ENCODE measurements at places on chromosomes 2 and 18. TPM values are rescaled to one million over a fixed set of nuclear protein-coding genes. Genes with fewer than 3 reads are reported as not detected.

TTC39C gene
- total RNA-seq = 21.7 TPM

- no peak overlapping the region for H3K4me3 ChIP-seq
- H3K36me3 ChIP-seq = no peaks in the 10 kb centered on the region
- H3K27me3 ChIP-seq = no peaks in the 10 kb centered on the region
- peaks cover 24% of the 10 kb centered on the region for H3K4me1 ChIP-seq
- no peak for DNase-seq
Measured at GRCh38 chr2:160427629-160428404, 65.8 kb downstream of the RBMS1 start.

TUBA4A gene
- 97.9 TPM for total RNA-seq

DNA sequence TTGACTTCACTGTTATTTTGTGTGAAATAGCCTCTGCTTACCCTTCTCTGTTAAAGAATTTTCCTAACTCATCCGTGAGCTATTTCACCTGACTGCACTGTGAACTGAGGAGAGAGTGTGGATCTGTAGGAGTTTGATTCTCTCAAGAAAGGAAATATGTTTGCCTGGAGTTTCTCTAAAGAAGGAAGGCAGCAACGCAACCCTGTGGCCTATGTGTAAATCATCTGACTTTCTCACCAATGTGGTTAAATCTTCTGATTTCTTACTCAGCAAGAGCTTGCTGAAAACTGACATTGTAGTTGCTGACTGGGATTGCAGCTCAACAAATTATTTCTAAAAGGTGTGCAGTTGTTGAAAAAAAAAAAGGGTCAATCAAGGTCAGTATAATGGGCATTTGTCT is 153.9 kb upstream of the PELI1 start:
- H3K36me3 ChIP-seq = no peaks in the 10 kb centered on the region
- no peaks in the 10 kb centered on the region for H3K4me1 ChIP-seq
- H3K4me3 ChIP-seq = no peak overlapping the region
- H3K27ac ChIP-seq = no peak overlapping the region

GRCh38 chr2:20538308-20539132 is 91.6 kb downstream of the RHOB start:
- H3K4me1 ChIP-seq = peaks cover 22% of the 10 kb centered on the region
- H3K27ac ChIP-seq = no peak overlapping the region
- DNase-seq = no peak
- no peaks in the 10 kb centered on the region for H3K36me3 ChIP-seq
- H3K4me3 ChIP-seq = no peak overlapping the region
- H3K27me3 ChIP-seq = no peaks in the 10 kb centered on the region

DNA sequence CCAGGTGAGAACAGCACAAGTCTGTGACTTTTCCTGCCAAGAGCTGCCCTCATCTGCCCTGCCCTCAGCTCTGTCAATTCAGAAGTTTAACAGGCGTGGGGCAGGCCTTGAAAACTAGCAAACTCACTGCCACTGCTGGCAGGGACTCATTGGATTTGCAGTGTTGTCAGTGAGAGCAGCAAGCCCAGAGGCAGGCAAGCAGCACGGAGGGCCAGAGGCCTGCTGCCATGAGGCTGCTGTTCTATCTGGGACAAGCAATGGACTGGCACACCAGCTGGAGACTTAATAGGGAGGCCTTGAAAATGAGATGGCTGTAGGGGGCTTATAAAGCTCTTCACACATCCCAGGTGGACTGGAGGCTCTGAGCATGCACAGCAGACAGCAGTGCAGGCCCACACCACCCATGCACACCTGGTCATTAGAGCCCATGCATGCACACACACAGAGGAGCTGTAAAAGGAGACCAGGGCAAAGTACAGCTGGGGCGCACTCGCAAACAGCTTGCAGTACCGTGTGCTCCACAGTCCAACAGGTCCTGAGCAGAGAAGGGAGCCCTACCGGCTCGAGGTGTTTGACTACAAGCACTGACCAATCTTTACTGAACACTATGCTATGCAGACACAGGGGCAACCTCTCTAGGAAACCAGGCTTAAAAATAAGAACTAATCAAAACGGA is 28.7 kb downstream of the MGAT4A start:
- H3K4me3 ChIP-seq = peak overlapping the region; percentile 2
- H3K4me1 ChIP-seq = peaks cover 43% of the 10 kb centered on the region
- no peaks in the 10 kb centered on the region for H3K36me3 ChIP-seq
- no peak overlapping the region for H3K27ac ChIP-seq
- no peak for DNase-seq

DNA sequence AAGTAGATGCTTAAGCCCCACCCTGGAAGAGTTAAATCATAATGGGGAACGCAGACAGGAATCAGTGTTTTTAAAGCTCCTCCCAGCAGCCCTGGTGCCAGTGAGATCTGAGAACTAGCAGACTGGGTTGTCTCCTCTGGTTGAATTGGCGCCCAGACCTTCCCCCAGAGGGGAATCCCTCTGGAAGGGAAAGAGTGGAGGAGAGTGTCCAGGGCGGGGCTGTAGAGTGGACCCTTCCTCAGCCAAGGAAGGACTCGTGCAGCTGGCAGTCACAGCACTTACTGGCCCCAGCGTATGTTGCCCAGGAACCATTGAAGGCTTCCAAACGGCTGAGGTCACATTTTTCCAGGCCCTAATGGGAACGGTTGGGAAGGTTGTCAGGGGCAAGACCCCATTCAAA is 62.5 kb downstream of the TGOLN2 start:
- H3K36me3 ChIP-seq = no peaks in the 10 kb centered on the region
- H3K27me3 ChIP-seq = no peaks in the 10 kb centered on the region
- DNase-seq = no peak

DNA sequence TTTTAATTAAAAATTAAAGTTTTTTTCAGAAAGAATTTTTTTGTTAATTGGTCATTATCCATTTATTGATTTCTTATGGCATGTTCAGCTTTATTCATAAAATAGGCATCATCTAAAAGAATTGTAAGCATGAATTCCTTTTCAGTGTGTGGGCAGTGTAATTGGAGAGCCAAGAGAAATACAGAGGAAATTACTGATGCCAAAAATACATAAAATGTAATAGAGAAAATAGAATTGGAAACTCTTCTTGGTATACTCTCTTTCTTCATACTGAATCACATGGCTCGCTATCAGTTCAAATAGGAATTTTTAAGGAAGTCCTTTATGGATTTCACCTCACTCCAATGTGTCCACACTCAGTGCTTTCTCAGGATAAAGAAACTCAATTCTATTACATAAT is 663.6 kb upstream of the NRXN1 start:
- no peaks in the 10 kb centered on the region for H3K36me3 ChIP-seq
- no peak for DNase-seq
- no peaks in the 10 kb centered on the region for H3K4me1 ChIP-seq
- H3K27ac ChIP-seq = no peak overlapping the region
- no peak overlapping the region for H3K4me3 ChIP-seq
- no peaks in the 10 kb centered on the region for H3K27me3 ChIP-seq

DNA sequence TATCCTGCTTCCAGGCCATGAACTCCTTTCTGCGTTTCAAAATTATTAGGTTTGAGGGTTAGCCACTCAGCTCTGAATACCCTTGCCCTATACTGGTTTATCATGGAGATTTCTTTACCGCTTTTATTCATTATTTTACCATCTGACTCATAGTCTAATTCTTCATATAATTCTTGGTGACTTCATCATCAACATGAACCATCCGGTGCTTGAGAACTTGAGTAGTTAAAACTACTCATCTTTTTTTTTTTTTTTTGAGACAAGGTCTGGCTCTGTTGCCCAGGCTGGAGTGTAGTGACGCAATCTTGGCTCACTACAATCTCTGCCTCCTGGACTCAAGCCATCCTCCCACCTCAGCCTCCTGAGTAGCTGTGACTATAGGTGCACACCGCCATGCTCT is 94.2 kb upstream of the LHCGR start:
- H3K27ac ChIP-seq = no peak overlapping the region
- no peaks in the 10 kb centered on the region for H3K36me3 ChIP-seq
- no peak overlapping the region for H3K4me3 ChIP-seq

GRCh38 chr18:69934601-69935265 is 12.9 kb downstream of the CD226 start:
- no peak overlapping the region for H3K4me3 ChIP-seq
- H3K36me3 ChIP-seq = no peaks in the 10 kb centered on the region
- no peak for DNase-seq

- DNase-seq = no peak
- H3K27me3 ChIP-seq = no peaks in the 10 kb centered on the region
- peak overlapping the region; percentile 50 for H3K4me3 ChIP-seq
- H3K36me3 ChIP-seq = peaks cover 43% of the 10 kb centered on the region
Measured at GRCh38 chr18:58860747-58861231, 3.9 kb upstream of the ZNF532 start.

ZNF892 gene
- 6.2 TPM for total RNA-seq

- H3K4me3 ChIP-seq = no peak overlapping the region
- H3K27me3 ChIP-seq = no peaks in the 10 kb centered on the region
- no peak for DNase-seq
- no peaks in the 10 kb centered on the region for H3K36me3 ChIP-seq
- no peak overlapping the region for H3K27ac ChIP-seq
Measured at GRCh38 chr2:226953206-226953605, 117.4 kb downstream of the RHBDD1 start.

DNA sequence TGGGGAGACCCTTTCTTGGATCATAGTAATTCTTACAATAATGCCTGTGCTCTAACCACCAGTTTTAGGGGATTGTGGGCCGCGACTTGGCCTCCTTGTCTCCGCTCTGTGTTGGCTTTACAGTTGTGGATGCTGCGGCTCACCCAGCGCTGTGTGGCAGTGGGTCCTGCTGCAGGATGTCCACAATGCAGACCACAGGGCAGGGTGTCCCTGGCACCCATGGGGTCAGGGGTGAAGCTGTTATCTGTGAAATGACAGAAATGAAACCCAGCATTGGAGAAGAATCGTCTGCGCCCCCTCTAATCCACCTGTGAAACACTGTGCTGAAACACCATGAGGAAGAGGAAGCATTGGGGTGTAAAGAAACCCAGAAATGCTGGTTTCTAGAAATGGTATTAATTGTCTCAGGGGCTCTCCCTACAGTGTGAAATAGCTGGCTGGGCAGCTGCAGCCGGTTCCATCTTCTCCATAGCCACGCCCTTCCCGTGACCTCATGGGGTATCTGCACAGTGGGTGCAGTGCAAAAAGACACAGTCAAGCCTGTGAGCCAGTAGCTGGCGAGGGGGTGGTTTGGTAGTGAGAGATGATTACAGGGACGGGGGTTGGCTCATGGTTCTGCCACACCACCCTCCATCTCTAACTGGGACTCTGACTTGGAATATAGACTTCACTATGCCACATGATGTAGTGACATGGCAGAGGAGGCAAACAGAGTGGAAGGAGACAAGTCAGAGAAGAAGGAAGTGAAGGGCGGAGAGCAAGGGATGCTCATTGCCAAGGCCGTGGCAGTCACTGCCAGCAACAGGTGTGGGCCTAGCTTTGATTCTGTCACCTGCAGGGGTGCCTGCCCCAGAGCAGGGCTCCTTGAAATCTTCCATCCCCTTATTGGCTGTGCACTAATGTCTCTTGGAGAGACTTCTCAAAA is 16.2 kb downstream of the INPP4A start:
- H3K27ac ChIP-seq = no peak overlapping the region
- no peaks in the 10 kb centered on the region for H3K27me3 ChIP-seq
- H3K4me3 ChIP-seq = no peak overlapping the region
- H3K36me3 ChIP-seq = no peaks in the 10 kb centered on the region
- DNase-seq = no peak
- peaks cover 64% of the 10 kb centered on the region for H3K4me1 ChIP-seq

- H3K27ac ChIP-seq = no peak overlapping the region
- peaks cover 18% of the 10 kb centered on the region for H3K4me1 ChIP-seq
- no peaks in the 10 kb centered on the region for H3K36me3 ChIP-seq
- no peaks in the 10 kb centered on the region for H3K27me3 ChIP-seq
- no peak for DNase-seq
Measured at GRCh38 chr2:42902939-42903709, 110.7 kb upstream of the HAAO start.

Data from Calu3 (cell line).